ENCODE measurements at places on chromosomes 11 and 22.

GRCh38 chr11:47121056-47121455 lies 55.6 kb downstream of the ARFGAP2 start:
- no peak for DNase-seq

GRCh38 chr11:86743223-86744118 lies 56.9 kb upstream of the PRSS23 start:
- DNase-seq, result no peak

DNA sequence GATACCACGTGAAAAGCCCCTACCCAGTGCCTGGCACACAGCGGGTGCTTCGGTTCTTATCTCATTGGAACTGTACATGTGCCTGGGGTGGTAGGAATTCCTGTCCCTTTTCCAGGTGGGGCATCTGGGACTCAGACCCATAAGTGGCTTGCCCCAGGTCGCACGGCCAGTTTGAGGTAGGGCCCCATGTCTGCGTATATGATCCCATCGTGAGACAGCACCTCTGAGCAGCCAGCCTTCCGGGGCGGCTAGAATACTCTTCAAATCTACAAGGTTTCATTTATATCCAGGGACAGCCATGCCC lies 33.5 kb upstream of the SMIM38 start:
- DNase-seq, result no peak

- DNase-seq, result no peak
These were observed 41.7 kb downstream of the TEAD1 start for GRCh38 chr11:12715941-12716340.

DNA sequence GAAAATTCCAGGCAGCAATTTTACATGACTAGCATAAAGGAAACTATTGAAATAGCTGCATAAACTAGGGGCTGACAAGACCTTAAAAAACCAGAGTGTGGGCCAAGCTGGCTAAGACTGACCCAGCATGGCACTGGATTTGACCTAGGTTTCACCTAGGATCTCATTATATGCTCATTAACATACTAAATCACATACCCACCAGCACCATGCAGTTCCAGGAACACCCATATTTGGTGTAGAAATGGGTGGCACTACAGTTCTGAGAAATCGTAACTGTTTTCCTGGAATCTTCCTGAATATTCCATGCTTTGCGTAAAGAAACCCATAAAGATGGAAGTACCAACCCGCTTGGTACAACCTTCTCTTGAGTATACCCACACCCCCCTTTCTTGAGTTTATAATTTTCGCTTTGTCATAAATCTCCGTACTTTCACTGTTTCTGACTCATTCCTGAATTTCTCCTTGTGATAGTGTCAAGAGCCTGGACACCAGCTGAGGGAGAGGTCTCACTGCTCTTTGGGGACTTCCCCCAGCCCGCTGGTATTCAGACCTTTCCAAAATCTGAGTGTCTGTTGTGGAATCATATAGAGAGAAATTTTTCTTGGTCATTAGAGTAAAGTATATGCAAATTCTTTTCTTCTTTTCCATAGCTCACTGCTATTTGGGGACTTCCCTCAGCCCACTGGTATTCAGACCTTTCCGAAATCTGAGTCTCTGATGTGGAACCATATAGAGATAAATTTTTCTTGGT lies 55.1 kb downstream of the MTMR3 start:
- DNase-seq, result no peak

GRCh38 chr11:20137637-20138036 lies 22.6 kb downstream of the DBX1 start:
- DNase-seq, result no peak

All from activated naive CD4-positive, alpha-beta T cell (primary cell).